ENCODE measurements at places on chromosomes 2 and 18.

- DNase-seq = no peak
Measured at GRCh38 chr2:212005085-212005671, 533.4 kb downstream of the ERBB4 start.

DNA sequence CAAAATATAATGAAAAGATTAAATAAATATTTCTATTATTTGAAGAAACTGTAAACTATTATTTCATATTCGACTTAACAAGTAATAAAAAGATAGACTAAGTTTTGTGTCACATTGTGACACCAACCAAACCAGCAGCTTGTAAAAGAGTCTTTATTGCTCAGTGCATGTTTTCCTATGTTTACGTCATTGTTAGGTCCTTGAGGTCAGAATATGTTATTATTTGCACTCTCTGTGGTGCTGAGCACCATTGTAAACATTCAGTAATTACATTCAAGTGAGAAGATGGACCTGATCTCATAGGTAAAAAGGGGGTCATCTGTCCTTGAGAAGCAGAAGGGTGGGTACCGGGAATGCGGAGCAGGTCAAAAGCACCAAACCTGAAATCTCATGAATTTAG is 1999.1 kb upstream of the CELF4 start:
- no peak for DNase-seq

GRCh38 chr18:46282646-46283045 is 178.5 kb downstream of the HAUS1 start:
- DNase-seq = no peak

DNA sequence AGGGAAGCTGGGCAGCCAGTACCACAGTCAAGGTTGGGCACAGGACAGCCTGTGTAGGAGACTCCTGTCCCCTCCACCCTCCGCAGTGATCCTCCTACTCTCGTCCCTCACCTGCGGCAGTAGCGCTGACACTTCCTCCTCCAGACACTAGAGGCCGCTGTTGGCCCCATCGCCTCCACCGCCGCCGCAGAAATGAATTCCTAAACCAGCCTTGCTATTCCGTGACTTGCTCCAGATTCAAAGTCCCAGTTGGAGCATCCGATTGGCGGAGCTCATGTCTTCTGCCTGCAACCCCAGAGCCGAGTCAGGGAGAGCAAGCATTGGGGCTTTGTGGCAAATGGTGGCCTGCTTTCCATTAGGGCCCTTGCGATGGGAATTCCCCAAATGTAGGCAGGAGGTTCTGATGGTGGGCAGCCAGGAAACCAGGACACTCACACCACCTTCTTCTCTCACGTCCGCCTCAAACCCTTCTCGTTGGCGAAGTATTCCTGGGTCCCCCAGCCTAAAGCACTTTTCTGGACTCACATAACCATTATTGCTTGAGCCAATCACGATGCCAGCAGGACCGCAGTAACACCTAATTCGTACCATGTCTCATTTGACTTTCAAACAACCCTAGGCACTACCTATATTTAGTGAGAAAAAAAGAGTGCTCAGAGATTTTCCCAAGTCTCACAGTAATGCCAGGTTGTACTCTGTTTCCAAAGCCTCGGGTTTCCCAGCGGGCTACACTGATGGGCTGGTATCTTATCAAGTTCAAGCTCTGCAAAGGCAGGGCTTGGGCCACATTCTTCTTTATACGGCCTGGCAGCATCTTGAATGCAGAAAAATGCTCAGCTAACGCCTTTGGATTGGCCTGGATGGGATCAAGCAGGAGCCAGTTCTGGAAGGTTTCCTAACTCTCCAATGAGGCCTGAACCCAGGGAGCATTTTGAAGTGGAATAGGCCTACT is 1.2 kb upstream of the DNAJB2 start:
- peak; percentile 55 for DNase-seq

- DNase-seq = no peak
Measured at GRCh38 chr18:30674596-30674995, 367.9 kb downstream of the DSC3 start.

GRCh38 chr2:164589522-164589921 is 31.8 kb downstream of the GRB14 start:
- no peak for DNase-seq

DNA sequence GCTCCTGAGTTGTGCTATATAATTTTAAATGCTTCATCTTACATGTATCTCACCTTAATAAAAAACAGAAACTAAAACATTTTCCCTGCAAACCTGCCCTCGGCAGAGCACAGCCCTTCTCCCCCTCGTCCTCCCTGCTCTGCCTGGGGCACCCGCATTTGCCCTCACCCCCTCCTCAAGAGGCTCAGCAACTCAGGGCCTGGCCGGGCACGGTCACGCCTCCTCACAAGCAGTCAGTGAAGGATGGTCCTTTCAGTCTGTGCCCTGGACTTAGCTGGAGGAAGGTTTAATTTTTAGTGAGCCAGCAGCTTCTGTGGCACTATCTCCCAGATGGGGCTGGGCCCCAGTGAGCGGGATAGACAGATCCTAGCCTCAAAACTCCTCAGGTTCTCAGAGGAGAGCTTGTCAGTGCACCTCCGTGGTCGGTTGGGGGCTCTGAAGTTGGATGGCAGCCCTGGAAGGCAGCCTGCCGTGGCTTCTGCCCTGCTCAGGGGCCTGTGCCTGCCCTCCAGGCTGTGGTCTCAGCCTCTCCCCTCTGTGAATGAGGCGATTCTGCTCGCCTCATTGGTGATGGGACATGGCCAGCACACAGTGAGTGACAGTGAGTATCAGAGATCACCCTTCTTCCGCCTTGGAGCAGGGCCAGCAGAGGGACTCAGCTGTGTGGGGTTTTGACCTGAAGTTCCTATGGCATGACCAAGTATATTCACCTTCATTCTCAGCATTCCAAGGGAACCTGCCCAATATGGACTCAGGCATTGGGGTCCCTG is 56.3 kb upstream of the AFF3 start:
- no peak for DNase-seq

DNA sequence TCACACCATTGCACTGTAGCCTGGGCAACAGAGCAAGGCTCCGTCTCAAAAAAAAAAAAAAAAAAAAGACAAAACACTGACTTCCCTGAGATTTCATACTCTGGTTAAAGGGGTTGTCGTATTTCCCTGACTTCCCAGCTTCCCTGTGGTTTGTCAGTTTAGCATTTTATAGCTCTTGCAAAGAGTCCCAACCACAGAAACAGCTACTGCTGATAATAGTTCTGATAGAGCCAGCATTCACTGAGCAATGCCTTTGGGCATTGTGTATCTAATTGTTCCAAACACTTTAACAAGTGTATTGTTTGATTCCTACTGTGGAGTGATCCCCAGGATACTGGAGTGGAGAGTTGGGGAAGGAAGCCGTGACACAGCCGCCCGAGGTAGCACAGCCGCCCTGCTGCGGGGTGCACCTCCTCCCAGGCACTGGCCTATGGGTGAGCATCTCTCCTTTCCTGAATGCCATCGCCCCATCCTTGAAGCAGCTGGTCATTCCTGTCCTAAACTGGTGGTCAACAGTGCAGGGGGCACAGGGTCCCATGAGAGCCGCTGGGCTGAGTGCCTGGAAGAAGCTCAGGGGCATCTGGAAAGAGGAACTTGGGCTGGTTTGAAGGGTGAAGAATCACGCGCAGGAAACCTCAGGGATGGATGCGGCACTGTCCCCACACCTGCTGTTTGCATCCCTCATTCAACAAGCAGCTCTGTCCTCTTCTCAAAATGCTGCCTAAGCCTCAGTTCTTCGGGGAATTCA is 81.0 kb upstream of the TMEM18 start:
- DNase-seq = no peak

DNA sequence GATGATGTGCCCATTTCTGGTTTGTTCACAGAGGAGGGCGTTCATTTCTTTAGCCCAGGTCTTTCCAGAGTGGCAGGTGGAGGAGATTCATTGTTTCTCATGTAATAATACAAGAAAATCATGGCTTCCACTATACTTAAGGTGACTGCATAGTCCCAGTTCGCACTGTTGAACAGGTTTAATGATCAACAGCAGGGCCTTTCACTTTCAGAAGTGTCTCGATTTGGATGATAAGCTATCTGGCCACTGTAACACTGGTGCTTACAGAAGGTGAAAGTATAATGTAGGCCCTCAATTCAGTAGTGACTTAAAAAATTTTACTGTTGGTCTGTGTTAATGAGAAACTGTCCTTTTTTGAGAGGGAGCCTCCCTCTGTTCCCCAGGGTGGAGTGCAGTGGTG is 1.4 kb downstream of the RMC1 start:
- DNase-seq = no peak

DNA sequence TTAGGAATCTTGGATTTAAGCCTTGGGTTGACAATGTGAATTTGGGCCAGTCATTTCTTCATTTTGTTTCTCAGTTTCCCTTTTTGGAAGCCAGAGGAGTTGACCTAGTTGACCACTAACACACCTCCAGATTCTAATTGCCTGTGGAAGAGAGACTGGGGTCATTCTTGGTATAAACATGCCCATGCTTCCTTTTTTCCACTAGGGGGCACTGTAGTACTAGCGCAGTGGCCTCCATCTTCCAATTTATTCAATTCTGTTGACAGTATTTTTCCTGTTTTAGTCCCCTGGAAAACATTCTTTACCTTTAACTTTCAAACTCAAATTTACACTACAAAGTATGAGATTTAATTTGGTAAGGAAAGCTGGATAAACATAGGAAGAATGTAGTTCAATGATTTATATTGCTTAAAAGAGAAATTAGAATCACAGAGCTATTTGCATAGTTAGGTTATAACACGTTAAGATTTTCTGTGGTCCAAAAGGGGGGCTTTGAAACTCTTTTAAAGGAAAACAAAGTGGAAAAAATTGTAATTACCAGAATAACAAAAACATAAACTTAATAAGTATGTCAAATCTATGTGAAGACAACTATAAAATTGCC is 57.5 kb upstream of the AGPS start:
- DNase-seq = no peak

DNA sequence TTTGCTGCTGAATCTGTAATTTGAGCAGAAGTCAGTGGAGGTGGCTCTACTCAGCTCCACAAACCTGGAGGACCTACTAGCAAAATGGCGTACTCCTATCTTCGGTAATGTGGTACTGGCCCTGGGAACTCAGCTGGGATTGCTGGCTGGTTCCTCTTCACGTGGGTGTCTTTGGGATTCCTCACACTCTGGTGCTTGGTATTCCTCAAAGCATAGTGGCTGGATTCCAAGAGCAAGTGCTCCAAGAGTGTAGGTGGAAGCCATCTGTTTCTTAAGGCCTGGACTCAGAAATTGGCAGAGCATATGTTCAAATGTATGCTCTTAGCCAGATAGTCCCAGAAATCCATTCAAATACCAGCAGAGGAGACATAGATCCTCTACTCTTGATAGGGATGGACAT is 281.9 kb upstream of the CDH7 start:
- no peak for DNase-seq

Data from stimulated activated CD8-positive, alpha-beta memory T cell treated with anti-CD3 and anti-CD28 coated beads, Interleukin-7, amount 100 ng/mL, for 4 hours (primary cell).